Stimulated activated CD8-positive, alpha-beta memory T cell treated with anti-CD3 and anti-CD28 coated beads, Interleukin-4, amount 100 ng/mL, for 24 hours (primary cell): ENCODE measurements at places on chromosomes 6 and 20.

GRCh38 chr6:31971279-31971992 is 502 bp downstream of the DXO start:
- DNase-seq = no peak

GRCh38 chr6:19332806-19333460 is 504.2 kb upstream of the ID4 start:
- DNase-seq = no peak

GRCh38 chr6:53066077-53066417 is 843 bp downstream of the FBXO9 start:
- DNase-seq = peak; percentile 22

DNA sequence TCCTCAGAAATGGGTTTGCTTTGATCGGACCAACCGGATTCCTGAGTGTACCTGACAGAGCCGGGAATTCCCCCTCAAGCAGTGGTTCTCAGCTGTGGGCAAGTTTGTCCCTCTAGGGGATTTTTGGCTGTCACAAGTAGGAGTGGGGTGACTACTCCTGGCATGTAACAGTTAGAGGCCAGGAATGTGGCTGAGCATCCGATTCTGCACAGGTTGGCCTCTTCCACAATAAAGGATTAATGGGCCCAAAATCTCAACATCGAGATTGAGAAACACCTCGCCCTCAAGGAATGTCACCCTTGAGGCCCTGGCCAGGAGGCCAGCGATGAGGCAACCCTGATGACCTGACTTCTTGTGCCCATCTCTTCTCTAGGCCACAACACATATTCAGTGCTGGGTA is 7.9 kb downstream of the AGPAT4 start:
- DNase-seq = no peak

DNA sequence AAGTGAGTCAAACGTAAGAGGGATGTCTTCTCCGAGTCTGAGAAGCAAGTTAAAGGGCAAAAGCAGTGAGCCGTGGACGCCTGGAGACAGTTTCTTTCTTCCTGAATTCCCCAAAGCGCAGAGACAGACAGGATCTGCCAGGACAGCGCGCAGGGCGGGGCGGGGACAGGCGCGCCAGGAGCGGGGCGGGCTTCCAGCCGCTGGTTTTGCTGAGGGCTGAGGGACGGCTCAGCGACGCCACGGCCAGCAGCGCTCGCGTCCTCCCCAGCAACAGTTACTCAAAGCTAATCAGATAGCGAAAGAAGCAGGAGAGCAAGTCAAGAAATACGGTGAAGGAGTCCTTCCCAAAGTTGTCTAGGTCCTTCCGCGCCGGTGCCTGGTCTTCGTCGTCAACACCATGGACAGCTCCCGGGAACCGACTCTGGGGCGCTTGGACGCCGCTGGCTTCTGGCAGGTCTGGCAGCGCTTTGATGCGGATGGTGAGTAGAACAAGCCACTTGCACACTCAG is at the start of gene SCGN:
Gene SCGN, plus strand, starts transcription at position 209 of the 509 bp plus-strand sequence. Its CDS starts 189 bp downstream, at position 398.
- peak; percentile 23 for DNase-seq

DNA sequence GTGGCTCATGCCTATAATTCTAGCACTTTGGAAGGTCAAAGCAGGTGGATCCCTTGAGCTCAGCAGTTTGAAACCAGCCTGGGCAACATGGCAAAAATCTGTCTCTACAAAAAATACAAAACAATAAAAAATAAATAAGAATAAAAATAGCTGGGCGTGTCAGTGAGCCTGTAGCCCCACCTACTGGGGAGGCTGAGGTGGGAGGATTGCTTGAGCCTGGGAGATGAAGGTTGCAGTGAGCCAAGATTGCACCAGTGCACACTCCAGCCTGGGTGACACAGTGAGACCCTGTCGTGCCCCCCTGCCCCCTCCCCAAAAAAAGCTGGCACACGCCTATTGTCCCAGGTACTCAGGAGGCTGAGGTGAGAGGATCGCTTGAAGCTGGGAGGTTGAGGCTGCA is 35.1 kb upstream of the SRPK1 start:
- DNase-seq = no peak

- DNase-seq = no peak
Measured at GRCh38 chr6:79436241-79436640, 101.0 kb downstream of the LCA5 start.

GRCh38 chr6:153129873-153130514 is 1.1 kb downstream of the RGS17 start:
- DNase-seq = no peak

- DNase-seq = no peak
Measured at GRCh38 chr20:61192337-61192950, 59.6 kb upstream of the CDH4 start.

DNA sequence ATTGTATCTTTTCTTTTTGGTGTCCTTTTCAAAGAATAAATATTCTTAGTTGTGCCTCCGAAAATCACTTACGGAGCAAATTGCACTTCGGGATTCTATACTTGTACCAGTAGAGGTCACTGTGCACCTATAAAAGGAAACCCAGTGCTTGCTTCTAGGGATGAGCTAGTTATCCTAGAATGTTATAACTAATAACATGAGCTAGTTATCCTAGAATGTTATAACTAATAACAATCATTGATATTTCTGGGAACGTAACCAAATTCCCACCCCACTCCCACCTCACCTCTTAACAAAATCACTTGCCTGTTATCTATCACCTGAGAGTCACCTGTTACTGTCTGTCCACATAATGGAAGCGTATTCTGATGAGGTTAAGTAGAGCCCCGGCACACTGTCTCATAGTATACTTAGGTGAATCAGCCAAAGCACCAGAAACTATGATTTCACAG is 126.9 kb upstream of the TIAM2 start:
- no peak for DNase-seq
